ENCODE measurements at places on chromosomes 5 and 9. TPM values are rescaled to one million over a fixed set of nuclear protein-coding genes. Genes with fewer than 3 reads are reported as not detected.

DNA sequence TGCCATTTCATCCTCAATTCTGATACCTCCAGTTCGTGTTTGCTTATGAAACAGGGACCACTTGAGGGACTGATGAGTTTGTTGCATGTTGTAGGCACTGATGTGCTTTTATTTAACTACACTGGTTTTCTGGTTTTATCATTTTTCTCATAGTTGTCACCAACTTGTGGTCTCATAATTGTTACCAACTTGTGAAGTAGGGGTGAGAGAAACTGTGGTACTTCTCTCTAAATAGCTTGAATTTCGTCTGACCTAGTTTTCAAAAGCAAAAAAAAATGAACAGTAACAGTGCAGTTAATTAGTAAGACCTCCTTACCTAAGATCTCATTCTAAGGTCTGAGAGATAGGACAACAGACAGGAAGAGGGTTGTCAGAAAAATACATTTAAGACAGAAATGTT lies 78.0 kb downstream of the ANXA2R start:
- H3K4me1 ChIP-seq = no peaks in the 10 kb centered on the region
- no peak for DNase-seq
- no peaks in the 10 kb centered on the region for H3K36me3 ChIP-seq
- no peak overlapping the region for H3K4me3 ChIP-seq

DNA sequence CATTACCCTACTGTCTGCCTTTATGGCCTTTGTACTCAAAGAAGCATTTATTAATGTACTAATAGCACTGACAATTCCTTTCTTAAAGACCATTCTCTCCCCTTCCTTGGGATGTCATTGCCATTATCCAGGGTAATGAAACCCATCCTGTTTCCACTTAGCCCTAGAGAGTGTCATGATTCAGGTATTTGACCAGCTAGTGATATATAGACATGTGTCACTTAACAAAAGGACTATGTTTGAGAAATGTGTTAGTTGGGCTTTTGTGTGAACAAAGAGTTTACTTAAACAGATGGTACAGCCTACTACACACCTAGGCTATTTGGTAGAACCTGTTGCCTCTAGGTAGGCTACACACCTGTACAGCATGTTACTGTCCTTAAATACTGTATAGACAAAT lies 2.0 kb downstream of the ATP6V0E1 start:
- H3K36me3 ChIP-seq = peaks cover 19% of the 10 kb centered on the region
- DNase-seq = no peak

GRCh38 chr9:137303893-137304382 lies 1.9 kb upstream of the NRARP start:
- H3K27me3 ChIP-seq = peaks cover 22% of the 10 kb centered on the region
- no peak overlapping the region for H3K4me3 ChIP-seq
- peak; percentile 80 for DNase-seq

- peaks cover 5% of the 10 kb centered on the region for H3K4me1 ChIP-seq
- peak overlapping the region; percentile 15 for H3K27ac ChIP-seq
- no peak for DNase-seq
- H3K27me3 ChIP-seq = no peaks in the 10 kb centered on the region
Measured at GRCh38 chr9:118962426-118962825, 406.8 kb downstream of the BRINP1 start.

DNA sequence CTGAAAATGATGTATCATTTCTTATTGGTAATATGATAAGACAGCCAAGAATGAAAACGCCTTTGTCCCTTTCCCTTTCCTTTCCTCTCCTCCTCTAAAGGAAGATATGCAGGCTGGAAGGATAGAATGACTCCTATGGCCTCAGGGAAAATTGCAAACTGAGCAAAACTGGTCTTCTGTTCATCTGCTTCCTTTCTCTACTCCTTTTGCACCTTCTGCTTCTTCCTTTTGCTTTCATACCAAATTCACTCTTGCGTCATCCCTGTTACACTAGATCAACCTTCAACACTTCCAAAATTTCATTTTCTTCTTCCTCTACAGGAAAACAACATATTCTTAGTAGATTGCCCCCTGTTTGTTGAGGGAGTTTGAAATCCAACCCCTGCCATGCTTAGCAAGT lies 234.1 kb downstream of the ADAMTS6 start:
- peaks cover 37% of the 10 kb centered on the region for H3K36me3 ChIP-seq
- no peak overlapping the region for H3K27ac ChIP-seq

DNA sequence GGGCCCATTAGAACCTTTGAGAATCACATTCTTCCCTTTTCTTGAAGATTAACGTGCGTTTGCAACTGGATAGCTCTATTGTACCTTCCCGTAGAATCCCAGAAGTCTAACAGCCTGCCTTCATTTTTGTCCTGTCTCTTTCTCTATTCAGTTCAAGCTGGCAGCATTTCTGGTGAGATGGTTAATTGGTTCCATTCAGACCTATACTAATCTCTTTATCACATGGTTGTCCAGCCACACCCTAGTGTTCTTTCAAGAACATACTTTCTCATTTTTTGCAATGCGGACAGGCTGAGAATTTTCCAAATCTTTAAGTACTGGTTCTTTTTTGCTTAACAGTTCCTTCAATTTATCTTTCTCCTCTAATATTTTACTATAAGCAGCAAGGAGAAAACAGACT lies 26.0 kb downstream of the NUTM2F start:
- H3K4me3 ChIP-seq = no peak overlapping the region
- no peaks in the 10 kb centered on the region for H3K27me3 ChIP-seq
- no peak overlapping the region for H3K27ac ChIP-seq
- no peaks in the 10 kb centered on the region for H3K36me3 ChIP-seq
- no peaks in the 10 kb centered on the region for H3K4me1 ChIP-seq

DNA sequence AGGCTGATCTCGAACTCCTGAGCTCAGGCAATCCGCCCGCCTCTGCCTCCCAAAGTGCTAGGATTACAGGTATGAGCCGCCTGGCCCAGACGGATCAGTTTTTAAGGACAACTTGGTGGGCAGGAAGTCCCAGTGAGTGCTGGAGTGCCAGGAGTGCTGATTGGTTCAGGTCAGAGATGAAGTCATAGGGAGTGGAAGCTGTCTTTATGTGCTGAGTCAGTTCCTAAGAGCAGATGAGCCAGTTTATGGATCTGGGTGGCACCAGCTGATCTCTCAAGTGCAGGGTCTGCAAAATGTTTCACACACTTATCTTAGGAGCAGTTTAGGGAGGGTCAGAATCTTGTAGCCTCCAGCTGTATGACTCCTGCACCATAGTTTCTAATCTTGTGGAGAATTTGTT lies 292.1 kb upstream of the ELAVL2 start:
- no peaks in the 10 kb centered on the region for H3K36me3 ChIP-seq
- H3K4me1 ChIP-seq = no peaks in the 10 kb centered on the region
- no peaks in the 10 kb centered on the region for H3K27me3 ChIP-seq
- no peak for DNase-seq
- H3K4me3 ChIP-seq = no peak overlapping the region
- no peak overlapping the region for H3K27ac ChIP-seq

- no peak overlapping the region for H3K4me3 ChIP-seq
- H3K36me3 ChIP-seq = peaks cover 5% of the 10 kb centered on the region
- H3K4me1 ChIP-seq = peaks cover 20% of the 10 kb centered on the region
- H3K27me3 ChIP-seq = no peaks in the 10 kb centered on the region
- no peak for DNase-seq
- H3K27ac ChIP-seq = no peak overlapping the region
Measured at GRCh38 chr9:4287386-4287785, 12.5 kb downstream of the GLIS3 start.

DNA sequence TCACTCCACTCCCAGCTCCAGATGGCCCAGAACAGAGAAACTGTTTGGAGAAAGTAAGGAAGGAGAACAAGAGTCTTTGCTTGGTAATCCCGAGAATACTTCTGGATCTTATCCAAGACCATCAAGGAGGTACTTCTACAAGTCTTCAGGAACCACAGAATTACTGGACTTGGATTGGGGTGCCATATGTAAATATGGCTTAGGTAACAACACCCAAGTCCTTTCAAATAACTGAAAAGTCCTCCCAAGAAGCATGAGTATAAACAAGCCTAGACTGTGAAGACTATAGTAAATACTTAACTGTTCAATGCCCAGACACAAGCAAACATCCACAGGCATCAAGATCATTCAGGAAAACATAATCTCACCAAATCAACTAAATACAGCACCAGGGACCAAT lies 170.0 kb downstream of the MCTP1 start:
- no peak for DNase-seq
- no peak overlapping the region for H3K27ac ChIP-seq
- no peak overlapping the region for H3K4me3 ChIP-seq
- no peaks in the 10 kb centered on the region for H3K27me3 ChIP-seq
- H3K36me3 ChIP-seq = no peaks in the 10 kb centered on the region

DNA sequence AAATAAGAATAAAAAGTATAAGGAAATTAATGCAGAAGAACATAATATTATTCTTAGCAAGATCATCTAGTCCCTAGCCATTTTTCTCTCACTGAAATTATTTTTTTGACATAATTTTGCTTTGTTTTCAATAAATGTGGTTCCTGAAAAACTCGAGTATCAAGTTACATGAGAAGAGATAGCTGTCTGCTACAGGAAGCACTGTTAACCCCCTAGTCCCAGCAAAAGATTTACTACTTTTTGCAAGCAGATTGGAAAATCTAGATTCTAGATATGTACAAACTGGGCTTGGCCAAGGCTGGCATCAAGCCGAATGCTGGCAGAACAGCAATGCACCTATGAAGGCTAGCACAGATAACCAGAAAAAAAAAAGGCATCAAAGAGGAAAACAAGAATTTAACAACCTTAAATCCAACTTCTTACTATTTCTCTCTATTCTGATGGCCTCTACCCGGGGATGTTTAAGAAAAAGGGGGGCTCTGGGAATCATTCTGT lies 21.9 kb upstream of the ISCA1 start:
- no peak overlapping the region for H3K27ac ChIP-seq
- no peak overlapping the region for H3K4me3 ChIP-seq
- peaks cover 4% of the 10 kb centered on the region for H3K4me1 ChIP-seq
- H3K36me3 ChIP-seq = peaks cover 65% of the 10 kb centered on the region
- no peaks in the 10 kb centered on the region for H3K27me3 ChIP-seq

DNA sequence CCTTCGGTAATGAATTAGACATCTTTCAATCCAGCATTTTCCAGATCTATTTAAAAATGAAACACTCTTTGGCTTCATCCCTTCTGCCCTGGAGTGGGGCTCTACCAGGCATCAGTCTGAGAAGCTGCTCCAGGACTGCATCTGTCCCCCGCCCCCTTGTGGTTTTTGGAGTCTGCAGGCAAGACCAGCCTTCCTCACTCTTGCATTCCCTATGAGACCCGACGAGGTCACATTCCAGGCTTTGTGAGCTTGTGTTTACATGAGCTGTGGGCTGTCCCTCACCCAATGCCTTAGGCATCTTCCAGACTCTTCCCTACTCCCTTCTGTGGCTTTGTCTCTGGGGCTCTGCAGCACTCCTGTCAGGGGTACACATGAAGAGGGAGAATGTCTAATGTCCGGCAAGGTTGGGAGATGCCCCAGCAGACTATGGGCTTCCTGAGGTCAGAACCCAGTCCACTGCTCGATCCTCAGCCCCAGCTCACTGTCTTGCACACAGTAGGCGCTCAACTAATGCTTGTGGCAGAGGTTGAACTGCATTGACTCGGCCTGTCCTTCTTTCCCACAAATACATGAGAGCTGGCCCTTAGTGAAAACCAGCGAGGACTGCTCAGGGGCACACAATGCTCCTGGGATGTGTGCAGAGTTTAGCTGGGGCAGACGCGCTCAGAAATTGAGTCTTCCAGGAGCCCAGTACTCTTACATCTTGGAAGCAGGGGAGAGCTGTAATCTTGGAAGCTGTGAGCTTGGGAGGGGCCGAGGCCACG lies 11.7 kb upstream of the GADD45G start:
- no peaks in the 10 kb centered on the region for H3K36me3 ChIP-seq
- peak; percentile 63 for DNase-seq
- H3K4me1 ChIP-seq = no peaks in the 10 kb centered on the region
- H3K27ac ChIP-seq = no peak overlapping the region

DNA sequence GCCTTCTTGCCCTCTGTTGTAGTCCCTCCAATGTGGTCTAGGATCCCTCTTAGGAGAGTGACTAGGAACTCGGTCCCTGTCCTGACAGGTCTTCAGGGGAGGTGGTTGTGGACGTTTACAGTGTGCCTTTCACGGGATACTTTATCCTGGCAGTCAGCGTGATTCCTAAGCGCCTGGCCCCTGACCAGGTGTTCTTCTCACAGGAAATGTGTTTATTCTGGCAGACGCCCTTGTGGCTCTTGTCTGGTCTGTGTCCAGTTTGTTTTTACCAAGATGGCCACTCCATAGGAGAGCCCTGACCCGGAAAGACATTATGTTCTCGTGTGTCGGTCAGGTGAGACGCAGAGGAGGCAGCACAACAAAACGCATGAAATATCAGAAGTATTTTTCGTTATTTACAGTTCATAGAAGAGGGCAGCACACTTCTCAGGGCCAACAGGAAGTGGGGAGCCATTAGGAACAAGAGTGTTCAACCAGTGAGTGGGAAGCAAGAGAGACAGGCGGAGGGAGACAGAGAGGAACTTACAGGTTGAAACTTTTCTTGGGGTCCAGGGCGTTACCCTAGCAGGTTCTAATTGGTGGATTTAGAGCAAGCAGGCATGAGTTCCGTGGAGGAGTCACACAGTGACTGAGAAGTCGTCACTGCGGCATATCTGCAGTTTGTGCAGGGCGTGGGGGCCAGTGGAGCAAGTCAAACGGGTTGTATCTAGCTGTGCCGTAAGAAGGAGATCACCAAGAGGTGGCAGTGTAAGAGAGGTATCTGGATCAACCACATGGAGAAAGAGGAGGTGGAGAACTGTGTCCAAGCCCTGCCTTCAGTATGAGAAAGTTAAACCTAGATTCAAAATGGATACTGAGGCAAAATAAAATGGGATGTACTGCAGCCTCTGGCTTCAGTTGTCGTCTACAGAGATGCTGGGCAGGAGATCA lies 412.9 kb downstream of the ZSWIM6 start:
- peak; percentile 61 for DNase-seq
- H3K27ac ChIP-seq = no peak overlapping the region
- no peaks in the 10 kb centered on the region for H3K4me1 ChIP-seq
- H3K36me3 ChIP-seq = no peaks in the 10 kb centered on the region
- H3K4me3 ChIP-seq = no peak overlapping the region

DNA sequence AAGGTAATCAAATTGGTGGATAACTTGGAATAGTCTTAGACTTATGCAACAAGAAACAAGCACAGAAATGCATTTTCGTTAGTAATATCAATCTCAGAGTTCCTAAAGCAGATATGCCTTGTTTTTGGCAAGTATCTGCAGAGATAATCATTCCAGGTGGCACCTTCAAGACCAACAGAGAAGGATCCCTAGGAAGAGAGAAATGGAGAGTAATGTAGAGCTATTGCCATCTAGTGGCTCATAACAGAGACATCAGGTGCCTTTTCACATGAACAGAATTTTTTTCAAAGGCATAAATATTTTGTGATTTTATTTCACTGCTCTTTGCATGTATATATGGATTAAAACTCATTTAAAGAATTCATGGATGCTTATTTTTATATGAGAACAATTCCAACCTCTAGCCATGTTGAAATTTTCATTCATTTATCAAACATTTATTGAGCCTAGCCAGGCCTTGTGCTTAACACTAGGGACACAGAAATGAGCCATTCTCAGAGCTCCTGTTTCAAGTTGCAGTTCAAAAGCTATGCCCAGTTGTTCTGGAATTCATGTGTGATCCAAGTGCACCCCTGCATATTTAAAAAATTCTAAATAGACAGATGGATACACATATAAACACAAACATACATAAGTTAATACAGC lies 117.5 kb upstream of the OR13F1 start:
- H3K4me3 ChIP-seq = no peak overlapping the region
- no peaks in the 10 kb centered on the region for H3K27me3 ChIP-seq
- no peak overlapping the region for H3K27ac ChIP-seq
- no peaks in the 10 kb centered on the region for H3K36me3 ChIP-seq

The RASEF gene
- total RNA-seq = 2.1 TPM

The FGD3 gene
- not detected for total RNA-seq

The IFNA17 gene
- total RNA-seq = not detected

The DDX4 gene
- total RNA-seq = not detected

The LHX6 gene
- total RNA-seq = not detected

The CLINT1 gene
- total RNA-seq = 85.5 TPM

The SMIM33 gene
- not detected for total RNA-seq

Measured in osteoblast (primary cell).